ENCODE measurements at places on chromosomes 12 and 14. TPM values are rescaled to one million over a fixed set of nuclear protein-coding genes. Genes with fewer than 3 reads are reported as not detected.

DNA sequence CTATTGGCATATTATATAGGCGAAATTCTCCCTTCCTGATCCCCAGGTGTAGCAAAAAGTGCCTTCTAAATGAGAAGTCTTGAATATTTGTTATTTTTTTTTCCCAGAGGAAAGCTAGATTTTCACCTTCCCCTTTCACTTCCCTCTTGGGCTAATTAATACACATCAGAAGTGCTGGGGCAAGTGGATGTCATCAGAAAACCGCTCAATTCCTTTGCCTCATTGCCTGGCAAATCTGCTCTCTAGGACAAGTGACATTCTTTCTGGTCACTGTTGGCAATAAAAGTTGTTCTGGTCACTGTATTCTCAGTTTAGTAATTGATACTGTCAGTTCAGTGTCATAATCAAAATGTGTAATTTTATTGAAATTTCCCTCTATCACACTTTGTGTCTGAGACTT, 174.5 kb downstream of the ETNK1 start:
- no peak for DNase-seq

DNA sequence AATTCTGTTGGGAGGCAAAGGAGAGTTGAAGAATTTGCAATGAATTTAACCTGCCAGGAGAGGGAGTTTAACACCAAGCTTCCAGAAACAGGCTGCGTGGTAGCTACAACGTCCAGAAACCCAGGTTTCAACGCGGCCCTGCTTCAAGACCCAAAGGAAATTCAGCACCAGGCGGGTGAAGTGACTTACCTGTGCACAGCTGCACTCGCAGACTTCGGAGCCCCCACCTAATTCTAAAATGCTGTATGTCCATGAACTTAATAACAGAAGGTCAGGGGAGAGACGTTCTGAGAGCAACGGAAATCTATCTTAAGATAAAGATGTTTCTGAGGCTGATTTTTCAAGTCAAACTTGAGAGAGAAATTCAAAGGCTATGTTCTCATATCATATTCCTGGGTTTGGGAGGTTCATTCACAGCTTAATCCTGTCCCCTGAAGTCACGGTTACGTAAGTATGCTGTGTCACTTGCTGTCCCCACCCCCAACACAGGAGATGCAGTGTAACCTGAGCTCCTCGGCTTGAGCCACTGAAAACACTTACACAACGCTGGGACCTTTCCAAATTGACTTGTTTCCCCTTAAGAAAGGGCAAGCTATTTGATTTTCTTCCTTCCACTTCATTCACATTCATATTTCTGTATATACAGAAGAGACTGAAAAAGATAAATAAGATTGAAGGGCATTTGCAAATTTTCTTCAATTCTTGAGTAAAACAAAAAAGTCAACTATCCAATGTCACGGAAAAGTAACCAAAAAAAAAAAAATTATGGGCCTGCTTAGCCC, 22.7 kb downstream of the CLIP1 start:
- peak; percentile 75 for DNase-seq

DNA sequence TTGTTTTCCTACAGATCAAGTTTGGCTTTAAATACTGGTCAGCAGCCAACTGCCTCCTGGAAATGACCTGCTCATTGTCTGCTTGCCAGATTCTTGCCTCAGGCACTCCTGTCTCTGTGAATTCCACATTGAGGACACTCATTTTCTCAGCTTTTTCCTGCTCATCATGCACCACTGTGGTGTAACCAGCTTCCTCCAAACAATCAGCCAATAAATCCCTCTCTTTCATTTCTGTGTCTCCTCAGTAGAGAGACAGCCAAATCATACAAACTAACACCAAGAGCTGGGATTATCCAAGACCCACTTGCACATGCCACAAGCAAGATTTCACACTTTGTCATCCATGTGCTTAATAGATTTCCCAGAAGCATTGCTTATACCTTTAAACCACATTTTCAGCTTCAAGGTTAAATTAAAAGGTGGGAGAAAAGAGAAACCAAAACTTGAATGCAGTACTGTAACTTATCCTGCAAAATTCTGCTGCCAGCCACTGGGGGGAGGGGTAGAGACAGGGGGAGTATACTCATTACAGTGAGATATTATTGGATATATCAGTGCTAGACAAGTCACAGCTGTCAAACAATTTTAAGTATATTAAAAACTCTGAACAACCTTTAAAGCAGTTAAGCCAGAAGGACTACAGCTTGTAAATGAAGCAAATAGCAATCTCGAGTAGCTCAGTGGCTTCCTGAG, 105.0 kb downstream of the PPP2R5E start:
- peak; percentile 95 for DNase-seq

DNA sequence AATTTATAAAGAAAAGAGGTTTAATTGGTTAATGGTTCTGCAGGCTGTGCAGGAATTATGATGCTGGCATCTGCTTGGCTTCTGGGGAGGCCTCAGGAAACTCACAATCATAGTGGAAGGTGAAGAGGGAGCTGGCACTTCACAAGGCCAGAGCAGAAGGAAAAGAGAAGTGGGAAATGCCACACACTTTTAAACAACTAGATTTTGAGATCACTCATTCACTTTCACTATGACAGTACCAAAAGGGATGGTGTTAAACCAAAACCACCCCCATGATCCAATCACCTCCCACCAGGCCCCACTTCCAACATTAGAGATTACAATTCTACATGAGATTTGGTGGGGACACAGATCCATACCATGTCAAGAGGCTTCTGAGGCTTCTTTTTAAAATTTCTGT, 62.6 kb downstream of the SLC38A4 start:
- no peak for DNase-seq

DNA sequence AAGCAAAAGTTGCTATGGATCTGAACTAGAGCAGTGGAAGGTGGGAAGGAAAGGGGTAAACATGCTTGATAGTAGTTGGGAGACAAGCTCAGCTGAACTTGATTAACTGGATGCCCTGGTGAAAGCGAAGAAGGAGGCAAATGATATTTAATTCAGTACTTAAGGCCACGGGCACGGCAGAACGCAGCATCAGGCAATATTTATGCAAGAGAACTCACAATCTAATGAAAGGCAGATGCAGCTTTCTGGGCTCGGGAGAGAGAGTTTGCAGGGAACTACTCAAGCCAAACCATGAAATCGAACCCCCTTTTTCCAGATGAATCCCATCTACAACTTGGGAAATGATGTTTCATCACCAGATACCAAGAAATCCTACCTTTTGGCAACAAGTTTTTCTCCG, 3.5 kb upstream of the CNIH1 start:
- no peak for DNase-seq

- no peak for DNase-seq
These were observed 17.8 kb upstream of the HIF1A start for GRCh38 chr14:61677479-61677878.

DNA sequence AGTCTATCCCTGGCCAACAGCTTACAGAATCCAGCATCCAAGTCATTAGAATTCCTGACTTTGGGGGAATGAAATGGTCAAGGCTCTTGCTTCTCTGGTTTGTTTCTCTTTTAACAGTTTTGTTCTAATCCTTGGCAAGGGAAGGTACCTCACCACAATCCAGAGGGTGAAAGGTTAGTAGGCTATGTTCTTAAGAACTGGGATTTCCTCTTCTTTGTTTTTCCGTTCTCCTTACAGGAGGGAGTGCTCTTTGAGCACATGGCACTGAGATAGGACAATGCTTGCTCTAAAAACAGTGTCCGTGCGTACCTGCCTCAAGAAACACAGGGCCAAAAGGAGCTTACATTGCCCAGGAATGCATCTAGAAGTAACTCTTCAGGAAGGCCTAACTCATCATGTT, 156.6 kb downstream of the GCH1 start:
- no peak for DNase-seq

DNA sequence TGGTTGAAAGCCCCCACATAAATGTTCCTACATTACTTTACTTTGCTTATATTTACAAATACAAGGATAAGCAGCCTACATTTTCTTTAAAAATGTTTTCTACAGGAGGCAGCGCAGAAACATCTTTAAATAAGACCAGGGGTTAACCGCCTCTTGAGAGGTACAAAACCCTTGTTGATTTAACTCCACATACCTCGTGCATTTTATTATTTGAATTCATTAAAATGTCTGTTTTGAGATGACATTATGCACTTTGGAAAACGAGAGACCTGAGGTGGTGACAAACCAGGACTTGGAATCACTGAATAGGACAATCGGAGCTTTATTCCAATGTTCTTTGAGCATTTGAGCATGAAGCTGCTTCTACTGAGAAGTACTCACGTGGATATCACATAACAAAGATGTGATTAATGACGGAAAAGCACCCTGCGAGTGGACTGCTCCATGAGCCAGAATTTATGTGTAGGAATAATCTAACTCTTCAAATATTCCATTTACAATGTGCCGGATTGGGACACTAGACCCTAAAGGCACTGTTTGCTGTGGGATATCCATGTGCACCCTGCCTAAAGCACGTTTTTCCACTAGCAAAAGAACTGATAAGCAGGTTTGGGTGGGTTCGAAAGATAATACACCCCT, 746 bp upstream of the DUSP16 start:
- DNase-seq: peak; percentile 25

- DNase-seq: no peak
These were observed 1.5 kb downstream of the ZNF605 start for GRCh38 chr12:132954471-132955048.

DNA sequence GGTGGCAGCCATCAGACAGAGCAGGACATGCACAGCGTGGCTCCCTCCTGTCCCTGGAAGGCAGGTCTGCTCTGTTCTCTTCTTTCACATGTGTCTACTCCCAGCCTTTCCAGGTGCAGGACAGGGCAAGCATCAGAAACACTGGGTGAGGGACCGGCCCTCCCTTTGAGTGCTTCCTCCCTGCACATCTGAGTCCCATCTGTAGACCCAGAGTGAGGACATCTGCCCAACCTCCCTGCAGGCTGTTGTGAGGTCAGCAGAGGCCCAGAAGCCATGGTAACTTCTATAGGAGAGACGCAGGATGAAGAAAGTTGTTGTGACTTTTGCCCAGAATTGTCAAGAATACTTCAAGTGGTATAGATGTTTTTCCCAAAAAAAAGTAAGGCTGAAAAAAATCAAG, 282.7 kb downstream of the CACNA1C start:
- DNase-seq: no peak

GRCh38 chr14:76761136-76761959, at the start of gene VASH1:
TSS of gene VASH1 (plus strand) at chr14:76761468. CDS start at chr14:76762822, 1,354 bp downstream.
- DNase-seq: peak; percentile 60

DNA sequence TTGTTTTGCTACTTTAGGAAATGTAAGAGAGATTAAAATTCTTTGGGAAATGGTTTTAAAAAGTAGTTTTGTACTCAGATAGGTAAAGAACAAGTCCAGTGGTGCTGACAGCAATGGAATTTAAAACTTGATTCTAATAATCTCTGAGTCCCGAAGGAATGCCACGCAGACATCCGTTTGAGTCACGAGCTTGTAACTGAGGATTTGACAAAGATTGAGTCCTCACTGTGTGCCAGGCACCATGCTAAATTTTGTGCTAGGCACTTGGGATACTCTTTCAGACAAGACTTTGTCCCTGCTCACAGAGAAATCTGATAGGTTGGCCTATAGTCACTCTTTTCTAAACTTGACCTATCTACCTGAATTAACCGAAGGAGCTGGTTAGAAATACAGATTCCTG, 12.7 kb downstream of the FLRT2 start:
- DNase-seq: no peak

GRCh38 chr14:93970965-93971634, 5.3 kb downstream of the ASB2 start:
- DNase-seq: no peak

DNA sequence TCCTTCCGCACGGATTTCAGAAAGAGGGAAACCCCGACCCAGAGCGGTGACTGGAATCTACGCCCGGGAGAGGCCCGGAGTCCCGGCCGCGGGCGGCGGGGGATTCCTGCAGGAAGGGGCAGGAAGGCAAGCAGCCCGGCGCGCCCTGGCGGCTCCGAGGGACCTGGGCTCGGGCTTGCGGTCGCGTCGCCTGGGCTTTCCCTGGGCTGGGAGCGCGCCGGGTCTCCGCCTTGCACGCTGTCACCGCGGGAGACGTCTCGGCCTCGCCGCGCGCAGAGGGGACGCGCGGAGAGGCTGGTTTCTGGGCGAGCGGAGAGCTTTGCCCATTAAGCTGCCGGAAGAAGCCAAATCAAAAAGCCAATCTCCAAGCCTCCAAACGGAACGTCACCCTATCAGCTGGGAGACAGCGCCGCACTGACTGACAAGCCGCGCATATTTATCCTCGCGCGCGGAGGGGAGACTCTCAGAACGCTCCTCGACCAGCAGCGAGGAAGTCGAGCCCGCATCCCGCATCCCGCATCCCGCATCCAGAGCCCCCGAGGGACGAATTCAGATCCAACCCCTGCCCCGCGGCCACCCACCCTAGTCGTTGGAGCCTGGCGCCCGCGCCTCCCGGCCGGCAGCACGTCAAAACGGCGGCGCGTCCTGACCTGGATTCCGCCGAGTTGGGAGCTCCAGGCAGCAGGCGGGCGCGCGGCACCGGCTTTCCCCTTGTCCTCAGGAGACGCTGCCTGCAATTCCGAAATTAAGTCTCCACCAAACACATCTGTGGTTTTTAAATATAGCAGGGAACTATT, at the start of gene SLC8A3:
Gene SLC8A3 (minus strand): TSS at position 293 of the 797 bp plus-strand sequence. CDS start 20,529 bp downstream, outside the sequence.
- peak; percentile 57 for DNase-seq

DNA sequence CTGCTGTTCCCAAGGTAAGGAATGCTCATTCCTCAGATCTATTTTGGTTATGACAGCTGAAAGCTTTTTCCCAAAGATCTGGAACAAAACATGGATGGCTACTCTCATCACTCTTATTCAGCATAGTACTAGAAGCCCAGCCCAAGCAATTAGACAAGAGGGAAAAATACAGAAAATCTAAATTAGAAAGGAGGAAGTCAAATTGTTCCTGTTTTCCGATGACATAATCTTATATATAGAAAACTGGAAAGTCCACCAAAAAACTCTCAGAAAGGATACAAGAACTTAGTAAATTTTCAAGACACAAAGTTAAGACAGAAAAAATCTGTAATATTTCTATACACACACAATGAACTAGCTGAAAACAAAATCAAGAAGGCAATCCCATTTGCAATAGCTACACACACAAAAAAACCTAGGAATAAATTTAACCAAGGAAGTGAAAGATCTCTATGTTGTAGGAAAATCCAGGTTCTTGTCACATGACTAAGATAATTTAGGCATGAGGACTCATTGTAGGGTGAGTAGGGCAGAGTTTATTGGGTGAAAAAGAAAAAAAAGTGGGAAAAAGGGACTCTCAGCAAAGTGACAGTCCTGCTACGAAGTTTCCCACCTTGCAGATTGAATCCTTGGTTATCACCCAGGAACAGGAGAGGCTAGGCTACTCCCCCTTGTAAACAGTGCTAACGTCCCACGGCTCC, 28.6 kb upstream of the KLRB1 start:
- no peak for DNase-seq

GRCh38 chr12:82972624-82973023, 285.9 kb downstream of the TMTC2 start:
- no peak for DNase-seq

Gene EIF2S3B
- total RNA-seq: 2.5 TPM

Gene SIVA1
- total RNA-seq: 56.1 TPM

Gene SLCO1B3
- total RNA-seq: not detected

Gene AKAP5
- 0.67 TPM for total RNA-seq

Gene ART4
- not detected for total RNA-seq

Gene A2M
- total RNA-seq: 228 TPM

Gene SLC10A1
- not detected for total RNA-seq

Gene BBOF1
- 2.8 TPM for total RNA-seq

Gene RAB15
- total RNA-seq: 6.2 TPM

Gene ZNF605
- total RNA-seq: 13.3 TPM

Gene MBIP
- 18.3 TPM for total RNA-seq

All from mammary epithelial cell (primary cell).